ENCODE measurements at places on chromosomes 3 and 15.

- DNase-seq = no peak
These were observed 65.3 kb downstream of the CPN2 start for GRCh38 chr3:194285850-194286197.

DNA sequence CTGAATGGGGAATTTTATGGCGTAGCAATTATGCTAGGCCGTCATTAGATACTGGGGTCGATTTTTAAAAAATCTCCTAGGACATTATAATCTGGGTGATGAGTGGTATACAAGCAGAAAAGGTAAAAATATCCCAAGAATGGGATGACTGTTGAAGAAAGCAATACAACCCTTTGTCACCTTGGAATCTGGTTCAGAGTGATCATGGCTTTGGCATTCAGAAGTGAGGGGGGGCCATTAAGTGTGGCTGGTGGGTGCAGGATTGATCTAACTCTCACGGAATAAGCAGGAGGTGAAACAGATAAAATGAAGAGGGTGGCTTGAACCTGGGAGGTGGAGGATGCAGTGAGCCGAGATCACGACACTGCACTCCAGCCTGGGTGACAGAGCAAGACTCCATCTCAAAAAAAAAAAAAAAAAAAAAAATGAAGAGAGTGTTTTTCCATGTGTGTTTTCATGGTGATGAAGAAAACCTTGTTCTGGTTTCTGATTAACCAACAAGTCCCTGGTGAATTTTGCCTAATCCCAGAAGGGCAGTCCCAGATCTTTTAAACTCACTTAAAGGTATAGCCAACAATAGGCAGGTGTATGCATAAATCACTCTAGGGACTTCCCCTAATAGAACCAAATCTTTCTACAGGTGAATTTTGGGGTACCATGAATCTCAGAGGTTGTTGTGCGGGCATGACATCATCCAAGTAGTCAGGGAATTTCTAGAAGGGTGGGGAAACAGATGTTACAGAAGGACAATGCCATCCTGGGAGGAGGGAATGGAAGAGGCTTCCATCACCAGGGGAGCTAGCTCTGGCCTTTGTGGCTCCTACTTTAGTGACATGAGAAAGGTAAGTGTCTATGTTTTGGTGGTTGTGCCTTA, 3.1 kb upstream of the RAD54L2 start:
- no peak for DNase-seq

DNA sequence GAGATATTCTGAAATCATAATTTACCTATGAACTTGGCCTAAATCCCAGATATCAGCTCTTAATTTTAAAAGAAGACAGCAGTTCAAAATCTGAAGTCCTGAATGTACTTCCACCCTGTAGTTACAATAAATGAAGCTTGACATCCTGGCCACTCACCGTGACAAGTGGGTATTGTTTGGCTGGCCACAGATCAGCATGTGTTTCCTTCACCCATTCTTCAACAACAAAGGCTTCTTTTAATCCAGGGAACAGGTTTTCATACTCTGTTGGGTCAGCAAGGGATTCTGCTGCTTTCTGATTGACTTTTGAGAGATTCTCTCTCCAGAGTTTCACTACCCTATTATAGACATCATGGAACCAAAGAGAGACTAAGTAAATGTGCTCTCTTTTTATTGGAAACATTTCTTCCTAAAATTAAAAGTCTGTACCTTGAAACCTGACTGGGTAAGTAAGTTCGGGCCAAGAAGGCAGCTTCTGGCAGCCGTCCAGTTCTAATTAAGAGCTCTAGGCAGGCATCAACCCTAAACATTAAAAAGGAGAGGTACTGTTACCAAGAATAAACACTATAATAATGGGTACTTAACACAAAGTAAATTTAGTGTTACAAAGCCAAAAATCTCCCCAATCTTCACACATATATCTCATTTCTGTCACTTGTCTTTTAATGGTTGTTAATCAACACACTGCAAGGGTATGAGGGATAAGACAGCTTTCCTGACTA, 15.2 kb downstream of the MRPS22 start:
- DNase-seq = no peak

GRCh38 chr3:37271611-37272010, 97.2 kb upstream of the LRRFIP2 start:
- no peak for DNase-seq

DNA sequence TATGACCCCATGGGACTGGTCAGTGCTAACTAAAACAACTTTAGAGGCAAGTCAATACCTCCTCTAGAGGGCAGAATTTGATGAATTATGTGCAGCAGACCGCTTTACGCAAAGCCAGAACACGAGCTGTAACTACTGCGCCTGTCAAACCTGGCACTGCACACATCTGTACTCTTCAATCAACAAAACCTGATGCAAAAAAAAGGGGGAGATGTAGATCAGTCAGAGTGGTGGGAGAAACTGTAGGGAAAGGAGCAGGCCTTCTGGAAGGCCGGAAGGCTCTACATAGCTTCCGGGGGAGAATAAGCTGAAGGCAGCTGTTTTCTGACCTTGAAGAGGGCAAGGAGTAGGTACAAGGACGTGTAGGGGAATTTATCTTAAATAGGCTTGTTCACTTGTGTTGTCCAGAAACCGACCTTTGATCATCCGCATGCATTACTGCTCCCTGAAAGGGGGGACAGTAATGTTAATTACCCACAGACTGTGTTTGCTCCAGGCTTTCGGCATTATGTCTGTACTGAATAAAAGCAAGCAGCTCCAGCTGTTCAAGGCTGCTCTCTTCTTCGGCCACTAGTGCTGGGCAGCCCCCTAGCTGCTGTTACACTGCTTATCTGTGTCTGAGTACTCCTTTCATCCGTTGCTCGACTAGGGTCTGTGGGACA, 41.0 kb downstream of the GPR160 start:
- DNase-seq = no peak

- DNase-seq = no peak
These were observed 250.5 kb upstream of the RORA start for GRCh38 chr15:61479613-61480012.

- DNase-seq = no peak
These were observed 250.5 kb downstream of the ADAMTSL3 start for GRCh38 chr15:83904107-83905040.

- no peak for DNase-seq
These were observed 13.3 kb downstream of the ADAMTS7 start for GRCh38 chr15:78797951-78798350.

GRCh38 chr3:143167969-143168854, 48.6 kb downstream of the CHST2 start:
- no peak for DNase-seq

DNA sequence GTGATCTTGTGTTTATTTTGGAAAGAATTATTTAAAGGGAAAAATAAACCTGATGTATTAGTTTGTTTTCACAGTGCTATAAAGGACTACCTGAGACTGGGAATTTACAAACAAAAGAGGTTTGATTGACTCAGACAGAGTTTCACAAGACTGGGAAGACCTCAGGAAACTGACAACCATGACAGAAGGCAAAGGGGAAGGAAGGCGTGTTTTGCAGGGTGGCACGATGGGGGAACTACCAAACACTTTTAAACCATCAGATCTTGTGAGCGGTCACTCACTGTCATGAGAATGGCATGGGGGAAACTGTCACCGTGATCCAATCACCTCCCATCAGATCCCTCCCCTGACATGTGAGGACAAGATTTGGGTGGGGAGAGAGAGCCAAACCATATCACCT, 87.0 kb downstream of the TP63 start:
- DNase-seq = no peak

- no peak for DNase-seq
These were observed 183.8 kb upstream of the IL12A start for GRCh38 chr3:159804726-159805410.

- DNase-seq = no peak
These were observed 21.7 kb downstream of the SH3BP5 start for GRCh38 chr3:15310491-15311370.

DNA sequence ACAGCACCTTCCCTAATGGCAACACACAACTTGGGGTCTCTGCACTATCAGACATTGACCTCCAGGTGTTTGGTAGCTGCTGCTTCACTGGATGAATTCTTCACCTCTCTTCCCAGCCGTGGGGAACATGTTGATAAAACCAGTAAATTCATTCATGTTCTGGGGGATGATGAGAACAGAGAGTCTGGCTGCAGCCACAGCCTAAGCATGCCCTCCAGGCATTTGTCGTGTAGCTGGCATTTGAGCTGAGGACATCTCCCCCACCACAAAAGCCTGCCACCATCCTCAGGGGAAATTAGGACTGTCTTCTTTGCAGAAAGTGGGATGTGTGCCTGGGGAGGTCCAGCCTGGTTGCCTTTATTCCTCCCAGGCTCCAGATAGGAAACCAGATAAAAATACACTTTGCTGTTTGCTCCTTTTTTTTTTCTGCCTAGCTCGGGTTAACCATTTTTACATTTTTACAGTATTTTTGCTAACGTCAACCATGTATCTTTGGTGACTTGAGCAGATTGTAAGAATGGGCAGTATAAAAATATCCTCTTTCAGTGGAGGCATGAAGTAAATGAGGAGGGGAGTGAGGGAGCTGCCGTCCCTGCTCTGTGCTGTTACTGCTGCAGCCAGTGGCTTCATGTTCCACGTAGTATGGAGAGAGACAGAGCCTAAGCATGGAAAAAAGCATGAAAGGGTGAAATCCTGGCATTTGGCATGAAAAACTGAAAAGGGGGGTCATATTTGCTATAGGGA, 444.0 kb downstream of the EPHB1 start:
- DNase-seq = no peak

GRCh38 chr15:66356359-66357236, at the start of gene TIPIN:
Gene TIPIN (minus strand): TSS chr15:66356685. CDS start chr15:66352947, 3,738 bp downstream.
- DNase-seq = peak; percentile 96

DNA sequence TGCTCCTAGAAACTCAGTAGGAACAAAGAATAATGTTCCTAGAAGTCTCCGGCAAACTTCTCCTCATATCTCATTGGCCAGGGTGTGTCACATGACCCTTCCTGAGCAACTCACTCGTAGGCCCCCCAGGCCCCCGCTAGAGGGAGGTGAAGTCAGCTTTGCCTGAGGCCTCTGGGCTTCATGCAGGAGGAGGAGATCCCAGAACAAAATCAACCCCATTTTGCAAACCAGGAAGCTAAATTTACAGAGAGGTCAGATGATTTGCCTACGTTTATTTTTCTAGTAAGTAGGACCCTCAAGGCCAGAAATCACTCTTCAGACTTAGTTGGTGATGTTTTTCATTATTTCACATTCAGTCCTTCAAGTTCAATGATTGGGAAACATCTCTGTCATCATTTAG, 99.1 kb downstream of the SSR3 start:
- no peak for DNase-seq

GRCh38 chr15:73922186-73923151, 3.8 kb upstream of the LOXL1 start:
- no peak for DNase-seq

DNA sequence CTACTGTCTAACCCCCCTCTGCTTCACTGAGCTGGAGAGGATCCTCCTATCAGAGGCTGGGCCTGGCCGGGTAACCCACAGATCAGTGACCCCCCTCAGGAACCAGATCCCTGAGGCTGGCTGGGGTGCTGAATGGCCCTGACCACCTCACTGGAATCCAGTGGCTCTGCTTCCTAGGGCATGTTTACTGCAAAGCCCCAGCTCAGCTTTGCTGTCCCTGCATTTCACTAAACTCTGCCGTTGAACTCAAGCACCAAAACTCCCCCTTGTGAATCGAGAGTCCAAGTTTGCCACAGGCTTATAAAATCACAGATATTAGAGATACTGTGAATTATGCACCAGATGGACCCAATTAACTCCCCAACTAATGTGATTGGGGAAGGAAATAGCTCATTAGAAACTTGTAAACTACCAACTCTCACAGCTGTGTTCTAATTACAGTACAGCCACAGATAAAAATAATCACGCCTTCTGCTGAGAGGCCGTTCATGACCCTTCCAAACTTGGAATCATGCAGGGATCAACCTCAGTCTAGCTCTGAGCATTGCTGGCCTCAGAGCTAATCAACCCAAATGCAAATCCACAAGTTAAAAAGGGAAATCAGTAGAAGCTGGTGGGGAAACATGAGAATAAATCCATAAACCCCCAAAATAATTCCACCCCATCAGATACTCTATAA, 47.0 kb downstream of the OCA2 start:
- no peak for DNase-seq

- DNase-seq = no peak
These were observed 41.2 kb downstream of the KLF13 start for GRCh38 chr15:31367730-31368344.

- no peak for DNase-seq
These were observed 93.7 kb downstream of the ABI3BP start for GRCh38 chr3:100899440-100900091.

DNA sequence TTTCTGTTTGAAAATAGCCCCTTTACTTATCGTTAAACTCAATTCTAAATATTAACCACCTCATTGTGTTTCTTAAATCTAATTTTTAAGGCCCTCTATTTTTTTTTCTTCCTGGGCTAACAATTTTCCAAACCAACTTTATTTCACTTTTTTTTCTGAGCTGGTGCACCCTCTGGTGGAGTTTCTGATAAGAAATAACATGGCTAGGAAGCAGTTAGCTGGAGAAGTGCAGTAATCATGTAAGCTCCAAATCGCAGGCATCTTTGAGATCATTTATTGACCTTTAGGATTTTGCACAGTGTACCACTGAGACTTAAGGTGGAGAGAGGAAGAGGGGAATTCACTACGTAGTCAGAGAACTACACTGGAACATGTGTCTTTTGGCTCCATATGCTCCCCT, 6.4 kb downstream of the TMEM207 start:
- no peak for DNase-seq

GRCh38 chr3:134372396-134373270, 1.6 kb downstream of the AMOTL2 start:
- no peak for DNase-seq

GRCh38 chr3:190426806-190427507, 22.7 kb downstream of the TMEM207 start:
- no peak for DNase-seq

DNA sequence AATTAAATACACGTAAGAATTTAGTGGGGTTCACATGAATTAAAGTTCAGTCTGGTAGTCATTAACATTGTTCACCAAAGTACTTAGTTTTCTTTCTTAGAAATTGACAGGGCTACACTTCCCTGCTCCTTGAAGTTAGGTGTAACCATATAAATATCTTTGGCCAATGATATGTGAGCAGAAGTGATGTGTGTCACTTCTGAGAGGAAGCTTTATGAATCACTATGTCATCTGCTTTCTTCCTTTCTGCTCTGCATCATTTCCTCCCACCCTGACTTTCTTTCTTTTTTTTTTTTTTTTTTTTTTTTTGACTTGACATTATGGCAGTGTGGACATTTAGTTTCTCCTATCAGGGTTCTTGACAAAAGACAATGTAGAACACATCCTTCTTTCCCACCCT, 156.2 kb upstream of the COL8A1 start:
- no peak for DNase-seq

- no peak for DNase-seq
These were observed 17.8 kb downstream of the MYL3 start for GRCh38 chr3:46845397-46845859.

GRCh38 chr3:8472549-8472948, 29.1 kb upstream of the LMCD1 start:
- DNase-seq = no peak

- no peak for DNase-seq
These were observed 12.4 kb downstream of the GORASP1 start for GRCh38 chr3:39094851-39095677.

DNA sequence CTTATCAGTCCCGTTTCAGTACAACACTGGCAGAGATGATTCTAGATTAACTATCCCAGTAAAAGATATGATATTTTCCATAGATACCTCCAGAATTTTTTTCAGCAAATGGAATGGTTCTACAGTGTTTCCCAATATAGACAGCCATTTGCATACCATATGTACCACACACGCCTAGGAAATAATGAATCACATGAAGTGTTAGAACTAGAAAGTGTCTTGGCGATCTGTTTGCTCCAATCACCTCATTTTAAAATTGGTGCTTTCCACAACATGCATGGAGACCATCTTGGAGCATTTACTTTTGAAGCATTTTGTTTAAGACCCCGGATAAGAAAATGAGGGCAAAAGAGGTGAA, 2.0 kb downstream of the C2CD4A start:
- DNase-seq = no peak

GRCh38 chr15:41950127-41950483, 22.3 kb downstream of the EHD4 start:
- DNase-seq = no peak

Measured in activated CD8-positive, alpha-beta memory T cell treated with anti-CD3 and anti-CD28 coated beads for 1 hour (primary cell).